ENCODE measurements at places on chromosomes 4 and X.

GRCh38 chr4:105808030-105808749 is 87.1 kb upstream of the NPNT start:
- no peak for DNase-seq

DNA sequence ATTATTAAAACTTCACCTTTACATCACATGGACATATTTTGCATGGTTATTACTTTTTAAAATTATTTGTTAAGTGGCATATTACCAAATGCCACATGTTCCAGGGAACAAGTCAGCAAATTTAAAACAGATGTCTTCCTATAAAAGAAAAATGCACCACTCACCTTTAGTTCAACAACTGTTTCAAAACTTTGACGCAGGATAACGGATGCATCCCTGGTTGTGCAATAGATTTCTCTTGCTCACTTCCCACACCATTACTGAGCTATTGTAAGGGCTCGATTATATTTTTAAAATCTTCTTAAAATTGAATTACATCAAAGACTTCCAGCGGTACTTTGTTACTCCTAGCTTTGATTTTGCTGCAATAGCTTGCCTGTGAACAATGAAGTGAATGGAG is 93.0 kb upstream of the ARHGAP24 start:
- DNase-seq: no peak

DNA sequence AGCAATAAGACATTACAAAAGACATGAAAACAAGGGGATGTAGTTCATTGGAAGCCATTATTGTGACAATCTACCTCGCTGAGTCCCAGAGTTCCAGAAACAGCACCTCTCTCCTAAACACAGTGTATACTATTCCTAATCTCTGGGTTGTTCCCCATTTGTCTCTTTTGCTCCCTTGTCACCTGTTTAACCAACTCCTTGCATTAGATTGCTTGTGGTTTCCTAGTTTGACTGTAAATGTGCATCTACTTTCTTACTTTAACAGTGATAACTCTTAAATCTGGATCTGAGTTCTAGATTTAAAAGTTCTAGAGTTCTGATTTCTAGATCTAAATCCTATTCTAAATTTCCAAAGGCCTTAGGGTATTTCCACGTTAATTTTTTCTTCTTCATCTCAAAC is 71.6 kb upstream of the TET2 start:
- DNase-seq: no peak

DNA sequence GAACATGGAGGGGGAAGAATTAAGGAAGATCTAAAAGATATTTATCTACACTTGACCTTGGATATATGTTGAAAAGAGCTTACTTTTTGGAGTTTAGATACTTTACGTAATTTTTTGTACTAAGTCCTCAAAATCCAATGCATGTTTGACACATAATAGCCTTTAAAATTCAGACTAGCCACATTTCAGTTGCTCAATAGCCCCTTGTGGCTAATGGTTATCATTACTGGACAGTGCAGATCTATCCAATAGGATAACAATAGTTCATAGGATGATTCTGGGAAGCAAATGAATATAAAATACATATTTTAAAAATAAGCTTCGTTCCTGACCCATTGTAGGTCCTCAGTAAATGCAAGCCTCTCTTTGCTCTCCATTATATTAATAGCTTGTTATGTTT is 13.8 kb downstream of the AP1AR start:
- no peak for DNase-seq

DNA sequence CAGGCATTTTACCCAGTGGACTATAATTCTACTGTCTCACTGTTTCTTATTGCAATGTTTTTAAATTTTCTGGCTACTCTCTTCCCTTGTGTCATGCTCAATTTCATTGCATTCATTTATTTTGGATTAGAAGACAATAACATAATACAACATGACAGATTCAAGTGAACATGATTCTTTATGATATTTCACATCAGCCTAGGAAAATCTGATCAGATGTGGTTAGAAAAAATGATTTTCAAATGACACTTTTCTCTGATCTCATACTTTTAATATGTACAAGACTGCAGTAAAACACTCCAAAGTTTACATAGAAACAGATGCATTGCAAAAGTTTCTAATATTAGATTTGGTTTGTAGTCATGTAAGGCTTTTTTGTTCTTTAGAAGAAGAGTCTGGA is 586.0 kb downstream of the ACTRT1 start:
- DNase-seq: no peak

DNA sequence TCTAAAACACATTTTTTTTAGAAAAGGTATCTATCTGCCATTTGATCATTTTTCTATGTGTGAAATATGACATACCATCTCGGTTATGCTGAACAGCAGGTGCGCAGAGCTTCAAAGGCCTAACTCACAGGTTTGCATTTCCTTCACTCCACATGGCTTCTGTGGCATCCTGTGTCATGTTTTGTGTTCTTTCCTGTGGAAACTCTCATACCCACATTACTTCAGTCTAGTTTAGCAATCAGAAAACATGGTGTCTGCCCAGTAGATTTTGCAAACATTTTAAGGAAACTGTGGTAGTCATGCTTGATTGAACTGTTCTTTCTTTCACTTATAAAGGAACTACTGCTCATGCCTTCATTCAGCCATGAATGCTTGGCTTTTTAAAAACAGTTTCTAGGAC is 11.3 kb upstream of the ARAP2 start:
- DNase-seq: no peak

- DNase-seq: no peak
These were observed 69.9 kb upstream of the ELOVL6 start for GRCh38 chr4:110268352-110268751.

- no peak for DNase-seq
These were observed 26.1 kb downstream of the PALLD start for GRCh38 chr4:168522829-168523489.

DNA sequence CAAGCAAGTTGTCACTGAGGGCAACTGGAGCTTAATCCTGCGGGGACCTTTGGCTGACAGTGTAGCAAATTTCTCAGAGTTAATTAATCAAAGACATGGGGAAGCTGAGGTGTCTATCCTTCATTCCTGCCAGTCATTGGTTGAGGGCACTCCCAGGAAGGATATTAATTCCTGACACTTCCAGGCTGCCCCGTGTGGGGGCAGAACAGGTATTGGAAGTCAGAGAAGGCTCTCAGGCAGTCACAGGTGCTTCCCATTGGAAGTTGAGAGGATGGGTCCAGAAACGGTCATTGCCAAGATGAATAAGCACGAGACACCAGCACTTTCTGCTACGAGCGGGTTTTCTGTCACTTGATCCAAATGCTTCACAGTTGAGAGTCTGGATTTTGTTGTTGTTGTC is 29.1 kb upstream of the CD38 start:
- no peak for DNase-seq

DNA sequence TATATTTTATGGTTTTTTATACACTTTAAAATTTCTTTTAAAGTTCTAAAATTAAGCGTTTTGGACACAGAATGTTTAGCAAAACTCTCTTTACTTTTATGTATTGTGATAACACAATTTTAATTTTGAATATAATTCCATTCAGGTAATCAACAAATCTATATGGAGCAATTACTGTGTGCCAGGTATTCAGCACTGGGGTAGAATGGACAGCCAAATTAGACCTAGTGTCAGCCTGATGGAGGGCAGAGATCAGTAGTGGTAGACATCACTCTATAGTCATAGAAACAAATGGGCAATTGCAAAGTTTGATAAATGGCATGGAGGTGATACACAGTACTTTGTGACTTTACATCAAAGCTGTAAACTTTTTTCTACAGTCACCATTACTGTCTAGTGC is 41.8 kb upstream of the UNC5C start:
- no peak for DNase-seq

DNA sequence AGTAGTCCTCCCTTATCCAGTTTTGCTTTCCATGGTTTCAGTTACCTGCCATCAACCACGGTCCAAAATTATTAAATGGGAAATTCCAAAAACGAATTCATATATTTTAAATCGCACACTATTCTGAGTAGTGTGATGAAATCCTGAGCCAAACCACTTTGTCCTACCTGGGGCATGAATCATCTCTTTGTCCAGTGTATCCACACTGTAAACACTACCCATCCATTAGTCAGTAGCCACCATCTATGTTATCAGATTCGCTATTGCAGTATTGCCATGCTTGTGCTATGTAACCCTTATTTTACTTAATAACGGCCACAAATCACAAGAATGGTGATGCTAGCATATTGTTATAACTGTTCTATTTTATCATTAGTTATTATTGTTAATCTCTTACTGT is 704.6 kb downstream of the SMARCA1 start:
- no peak for DNase-seq

DNA sequence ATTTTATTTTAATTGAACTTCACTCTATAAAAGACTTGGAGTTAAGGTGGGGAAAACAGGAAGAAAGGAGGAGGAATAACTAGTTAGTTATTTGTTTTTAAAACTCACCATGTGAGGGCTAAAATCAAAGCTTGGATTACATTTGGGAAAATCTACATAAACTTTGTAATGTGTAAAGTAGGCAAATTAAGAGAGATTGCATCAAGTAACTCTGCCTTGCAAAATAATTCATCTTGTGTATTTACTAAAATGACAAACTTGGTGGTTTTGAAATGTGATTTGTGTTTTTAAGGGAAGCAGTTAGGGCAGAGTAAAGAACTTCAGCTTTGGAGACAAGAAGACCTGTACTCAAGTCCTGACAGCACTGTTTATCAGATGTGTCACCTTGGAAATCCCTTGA is 43.3 kb upstream of the RASSF6 start:
- DNase-seq: no peak

GRCh38 chr4:14054391-14054790 is 426.9 kb upstream of the BOD1L1 start:
- no peak for DNase-seq

DNA sequence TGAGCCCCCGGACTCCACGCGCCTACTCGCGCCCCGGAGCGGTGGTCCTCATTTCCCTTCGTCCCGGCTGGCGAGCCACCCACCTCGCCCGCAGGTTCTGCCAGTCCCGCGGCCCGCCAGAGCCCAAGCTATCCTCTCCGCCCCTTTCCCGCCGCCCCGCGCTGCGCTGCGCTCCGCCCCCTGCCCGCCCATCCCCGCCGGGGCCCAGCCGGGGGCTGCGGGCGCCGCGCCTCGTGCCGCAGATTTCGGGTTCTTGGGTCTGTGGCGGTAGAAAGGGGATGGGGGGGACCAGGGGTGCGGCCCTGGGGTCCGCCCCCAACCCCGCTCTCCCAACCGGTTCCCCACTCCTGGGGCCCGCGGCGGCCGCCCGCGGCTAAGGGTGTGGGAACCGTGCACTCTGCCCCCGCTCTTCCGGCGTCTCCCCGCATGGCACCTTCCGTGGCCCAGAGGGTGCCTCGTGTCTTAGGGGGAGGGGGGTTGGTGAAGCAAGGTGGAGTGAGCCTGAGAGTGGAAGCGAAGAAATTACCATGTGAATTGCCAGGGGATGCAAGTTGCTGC is 650.8 kb upstream of the DIPK2B start:
- peak; percentile 39 for DNase-seq

GRCh38 chr4:95161781-95162469 is 386.8 kb downstream of the UNC5C start:
- no peak for DNase-seq

DNA sequence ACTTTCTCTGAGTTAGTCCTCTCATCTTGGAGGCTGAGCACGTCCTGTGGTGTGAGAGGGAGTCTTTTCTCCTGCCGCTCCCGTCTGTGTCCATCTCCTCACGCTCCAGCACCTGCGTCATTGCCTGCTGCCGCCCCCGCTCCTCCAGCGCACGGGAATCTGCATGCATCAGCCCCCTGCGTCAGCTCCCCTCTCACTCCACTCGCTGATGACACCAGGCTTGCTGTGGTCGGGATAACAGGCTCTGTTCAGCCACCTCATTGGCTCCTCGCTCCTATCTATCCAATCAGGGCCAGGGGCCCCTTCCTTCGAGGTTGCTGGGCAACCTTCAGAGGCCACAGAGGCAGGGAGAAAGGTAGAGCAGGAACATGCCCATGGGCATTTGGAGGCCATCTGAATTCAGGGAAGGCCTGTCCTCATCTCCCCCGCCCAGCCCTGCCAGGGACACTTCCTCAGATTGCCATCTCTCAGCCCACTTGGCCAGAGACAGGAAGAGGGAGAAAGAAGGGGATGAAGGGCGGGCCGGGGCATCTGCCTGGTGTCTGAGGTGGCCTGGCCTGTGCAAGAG is 9.3 kb downstream of the ZNF185 start:
- DNase-seq: no peak

GRCh38 chr4:9994246-9994847 is 26.9 kb downstream of the SLC2A9 start:
- no peak for DNase-seq

- no peak for DNase-seq
These were observed 492 bp upstream of the NKX3-2 start for GRCh38 chr4:13544606-13545393.

DNA sequence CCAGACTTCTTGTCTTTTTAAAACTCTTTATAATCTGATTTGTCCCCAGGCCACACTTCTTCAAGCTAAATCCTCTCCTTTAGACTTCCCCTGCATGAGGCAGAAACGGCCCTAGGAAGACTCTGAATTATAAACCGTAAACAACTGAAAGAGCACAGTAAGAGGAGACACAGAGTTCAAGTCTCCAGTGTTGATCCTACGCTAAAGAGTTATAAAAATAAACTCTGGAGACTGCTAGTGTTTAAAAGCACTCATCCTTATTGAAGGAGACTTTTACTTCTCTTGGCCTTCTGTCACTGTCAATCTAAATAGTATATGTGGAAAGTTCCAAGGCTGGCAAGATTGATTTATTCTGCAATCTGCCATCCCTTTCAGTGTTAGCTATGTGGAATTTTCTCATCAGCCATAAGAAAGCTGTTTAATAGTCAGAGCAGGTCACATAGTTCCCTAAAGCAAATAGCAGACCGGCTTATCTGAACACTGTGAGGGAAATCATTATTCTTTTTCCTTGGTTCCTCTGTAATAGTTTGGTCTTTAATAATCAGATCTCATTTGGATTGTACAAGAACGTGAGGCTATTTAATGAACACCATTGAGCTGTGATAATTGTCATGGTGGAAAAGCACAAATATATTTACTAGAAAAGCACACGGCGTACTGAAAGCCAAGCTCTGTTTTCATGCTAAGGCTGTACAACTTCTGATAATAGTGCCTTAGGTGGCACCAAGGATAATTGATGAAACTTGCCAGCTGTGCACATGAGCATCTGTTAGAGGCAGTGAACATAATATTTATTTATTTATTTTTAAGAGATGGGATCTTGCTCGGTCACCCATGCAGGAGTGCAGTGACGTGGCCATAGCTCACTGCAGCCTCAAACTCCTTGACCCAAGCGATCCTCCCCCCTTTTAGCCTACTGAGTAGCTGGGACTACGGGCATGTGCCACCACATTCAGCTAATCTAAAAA is 157.7 kb downstream of the CEP135 start:
- no peak for DNase-seq

DNA sequence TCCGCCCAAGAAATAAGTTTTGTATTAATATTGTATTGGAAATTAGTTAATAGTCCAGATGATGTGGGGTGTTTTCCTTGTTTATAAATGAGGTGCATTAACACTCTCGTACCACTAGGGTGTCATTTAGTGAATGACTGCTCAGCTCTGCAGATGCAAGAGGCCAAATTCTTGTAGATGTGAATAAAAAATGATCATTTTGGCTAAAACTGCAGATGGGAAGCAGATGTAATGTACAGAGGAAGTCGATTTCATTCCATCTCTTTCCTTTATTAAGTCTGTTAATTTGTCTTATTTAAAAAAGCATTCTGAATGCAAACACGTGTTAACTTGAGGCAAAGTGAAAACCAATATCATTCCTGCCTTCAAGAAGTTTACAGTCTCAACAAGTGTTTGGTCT is 108.1 kb downstream of the DHX15 start:
- no peak for DNase-seq

GRCh38 chrX:154090731-154091130 is 6.8 kb downstream of the MECP2 start:
- DNase-seq: no peak

- no peak for DNase-seq
These were observed 121.0 kb downstream of the SORCS2 start for GRCh38 chr4:7313347-7313811.

Measured in epithelial cell of prostate (primary cell).